NCI-H1417 treated with DMSO at 0.1 percent for 48 hours (cell line): ENCODE measurements at places on chromosomes 5 and 9.

DNA sequence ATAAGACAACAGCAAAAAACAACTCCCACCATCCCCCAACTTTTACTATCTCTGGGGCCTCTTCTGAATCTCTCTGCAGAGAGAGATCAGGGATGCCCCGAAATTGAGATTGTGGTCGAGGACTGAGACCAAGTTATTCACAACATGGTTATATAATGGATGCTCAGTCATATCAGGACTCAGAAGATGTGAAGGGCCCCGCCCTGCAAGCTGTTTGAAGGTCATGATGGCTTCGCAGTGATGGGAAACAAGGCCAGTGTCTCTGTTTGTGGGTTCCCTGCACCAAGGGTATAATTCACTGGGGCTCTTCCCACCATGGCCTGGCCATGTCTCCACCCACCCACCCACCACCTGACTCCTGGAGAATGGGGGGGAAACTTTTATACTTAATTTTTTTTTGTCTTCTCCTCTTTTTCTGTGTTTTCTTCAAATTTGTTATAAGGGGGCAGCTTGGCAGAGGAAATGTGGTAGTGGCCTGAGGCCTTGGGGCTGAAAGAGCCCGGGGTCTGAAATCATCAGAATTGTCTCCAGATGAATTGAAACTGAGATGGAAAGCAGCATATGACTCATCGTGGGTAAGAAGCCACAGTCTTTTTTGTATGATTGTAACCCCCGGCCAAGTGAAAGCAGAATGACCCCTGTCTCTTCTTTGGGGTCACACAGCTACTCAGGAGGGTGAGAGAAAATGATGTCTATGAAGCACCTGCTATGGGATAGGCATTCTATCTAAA lies 15.0 kb upstream of the TEX48 start:
- no peak for DNase-seq

- no peak for DNase-seq
Measured at GRCh38 chr9:90909747-90910283, 108.2 kb downstream of the SYK start.

DNA sequence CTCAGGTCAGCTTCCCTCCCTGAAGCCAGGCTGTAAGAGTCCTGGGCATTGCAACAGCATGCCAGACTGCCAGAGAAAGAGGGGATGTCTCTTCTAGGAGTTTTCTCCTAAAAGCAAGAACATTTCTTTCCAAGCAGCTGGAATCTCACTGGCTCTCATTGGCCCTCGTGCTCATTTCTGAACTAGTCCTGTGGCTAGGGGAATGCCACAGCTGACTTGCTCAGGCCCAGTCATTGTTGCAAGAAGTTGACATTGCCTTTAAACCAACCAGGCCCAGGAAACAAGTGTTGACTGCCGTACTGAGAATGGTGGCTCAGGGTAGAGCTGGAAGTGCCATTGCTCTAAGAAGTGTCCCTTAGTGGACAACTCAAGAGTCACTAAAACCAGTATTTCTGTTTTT lies 15.0 kb upstream of the CEP120 start:
- DNase-seq: no peak

DNA sequence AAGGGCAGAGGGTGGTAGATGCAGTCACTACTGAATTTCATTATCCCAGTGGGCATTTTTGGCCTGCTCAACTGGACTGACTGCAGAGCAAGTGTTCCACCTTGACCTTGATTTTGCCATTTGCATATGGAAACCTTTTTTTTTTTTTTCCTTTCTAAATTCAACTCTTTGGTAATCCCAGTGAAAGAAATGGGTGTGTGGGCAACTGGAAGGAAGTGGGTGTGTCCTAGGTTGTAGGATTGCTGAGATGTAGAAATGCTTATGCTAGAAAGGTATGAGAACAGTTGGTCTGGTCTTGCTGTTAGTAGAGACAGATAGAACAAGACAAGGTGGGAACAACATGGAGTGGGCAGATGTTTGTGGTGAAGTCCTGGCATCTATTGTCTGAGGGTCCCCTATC lies 7.8 kb upstream of the IL12B start:
- no peak for DNase-seq

GRCh38 chr9:83027153-83027891 lies 35.6 kb downstream of the RASEF start:
- DNase-seq: no peak

- no peak for DNase-seq
Measured at GRCh38 chr5:10660720-10661387, 97.0 kb downstream of the ANKRD33B start.

DNA sequence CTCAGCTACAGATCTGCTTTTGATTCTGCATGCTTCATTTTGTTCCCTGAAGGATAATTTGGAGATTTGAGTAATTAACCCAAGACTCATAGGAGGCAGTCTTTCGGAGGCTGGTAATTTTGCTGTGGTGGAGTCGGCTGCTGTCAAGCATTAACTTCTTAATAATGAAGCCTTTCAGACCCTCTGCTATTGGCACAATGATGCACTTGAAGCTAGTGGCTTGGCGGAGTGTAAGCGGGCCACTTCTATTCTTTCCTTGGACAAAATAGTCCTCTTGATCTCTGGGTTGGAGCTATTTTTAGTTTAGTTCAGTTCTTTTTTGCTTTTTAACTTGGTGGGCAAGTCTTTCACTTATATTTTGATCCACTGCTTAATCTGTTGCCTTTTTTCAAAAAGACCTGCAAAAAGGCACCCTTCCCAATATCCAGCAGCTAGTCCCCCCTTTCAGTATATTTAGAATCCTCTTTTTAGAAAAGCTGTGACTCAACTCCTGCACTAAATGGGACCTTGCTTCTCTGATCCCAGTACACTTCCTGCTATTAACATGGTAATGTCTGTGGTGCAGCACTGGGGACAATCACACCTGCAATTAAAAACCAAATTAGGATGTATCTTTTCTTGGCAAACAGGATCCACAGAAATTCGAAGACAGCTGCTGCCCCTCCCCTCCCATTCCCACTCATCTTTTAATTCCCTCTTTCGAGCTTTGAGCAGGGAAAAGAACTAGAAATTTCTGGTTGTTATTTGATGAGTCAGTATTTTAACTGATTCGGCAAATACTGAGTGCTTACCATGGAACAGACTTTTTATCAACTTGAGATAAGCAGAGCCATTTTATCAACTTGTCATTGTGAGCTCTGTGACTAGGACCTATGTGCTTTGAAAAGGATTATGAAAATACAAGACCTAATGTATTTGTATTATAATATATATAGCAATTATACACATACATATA lies 169.4 kb upstream of the ANKRD55 start:
- DNase-seq: no peak

- DNase-seq: no peak
Measured at GRCh38 chr9:5798581-5798980, 34.3 kb downstream of the ERMP1 start.

DNA sequence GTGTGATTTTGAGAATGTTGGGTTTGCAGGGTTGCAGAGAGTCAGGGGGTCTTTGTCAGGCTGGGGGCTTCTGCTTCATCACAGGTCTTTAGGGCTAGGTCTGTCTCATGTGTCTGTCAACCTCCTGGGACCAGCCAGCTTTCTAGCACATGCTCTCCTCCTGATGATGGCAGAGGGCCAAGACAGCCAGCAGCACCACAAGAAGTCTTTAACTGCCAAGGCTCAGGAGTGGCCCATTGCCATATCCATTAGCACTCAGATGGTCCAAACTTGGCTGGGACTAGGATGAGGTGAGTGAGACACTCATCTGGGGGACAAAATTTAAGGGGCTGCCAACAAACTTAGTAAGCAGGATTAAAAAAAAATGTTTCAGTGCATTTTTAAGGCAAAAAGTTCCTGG lies 384.2 kb upstream of the CDH10 start:
- DNase-seq: no peak

- DNase-seq: no peak
Measured at GRCh38 chr5:50934343-50934742, 267.9 kb downstream of the PARP8 start.

GRCh38 chr9:121557581-121558447 lies 58.2 kb upstream of the GGTA1 start:
- no peak for DNase-seq

DNA sequence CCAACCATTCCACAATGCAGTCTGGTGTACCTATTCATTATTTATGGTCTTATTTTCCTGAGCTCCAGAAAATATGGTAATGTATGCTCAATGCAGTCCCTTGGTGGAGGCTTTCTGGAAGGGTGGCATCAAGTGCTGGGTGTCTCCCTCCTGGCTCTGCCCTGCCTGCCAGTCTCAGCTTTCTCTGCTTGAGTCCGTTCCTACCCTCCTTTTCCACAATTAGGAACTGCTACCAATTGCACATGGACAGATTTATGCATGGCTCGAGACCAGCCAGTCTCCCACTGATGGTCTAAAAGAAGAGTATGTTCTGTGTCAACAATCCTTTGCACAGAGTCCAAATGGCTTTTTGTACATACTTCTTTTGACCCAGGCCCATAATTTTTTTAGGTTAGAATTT lies 189.8 kb downstream of the TLE1 start:
- no peak for DNase-seq

DNA sequence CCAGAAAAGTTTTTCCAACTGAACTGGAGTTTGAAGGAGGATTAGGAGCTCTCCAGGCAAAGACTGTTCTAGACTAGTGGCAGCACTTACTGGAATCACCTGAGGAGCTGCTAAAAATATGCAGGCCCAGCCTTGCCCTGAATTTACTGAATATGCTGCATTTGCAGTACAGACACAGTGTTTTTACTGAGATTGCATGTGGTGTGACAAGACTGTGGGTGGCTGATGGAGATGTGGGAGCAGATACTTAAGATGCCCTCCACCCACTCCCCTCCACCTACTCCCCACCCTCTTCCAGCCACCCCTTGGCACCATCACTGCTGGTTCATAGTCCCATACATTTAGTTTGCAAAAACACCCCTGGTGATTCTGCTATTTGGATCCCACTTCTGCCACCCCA lies 64.1 kb upstream of the HRH2 start:
- DNase-seq: no peak

DNA sequence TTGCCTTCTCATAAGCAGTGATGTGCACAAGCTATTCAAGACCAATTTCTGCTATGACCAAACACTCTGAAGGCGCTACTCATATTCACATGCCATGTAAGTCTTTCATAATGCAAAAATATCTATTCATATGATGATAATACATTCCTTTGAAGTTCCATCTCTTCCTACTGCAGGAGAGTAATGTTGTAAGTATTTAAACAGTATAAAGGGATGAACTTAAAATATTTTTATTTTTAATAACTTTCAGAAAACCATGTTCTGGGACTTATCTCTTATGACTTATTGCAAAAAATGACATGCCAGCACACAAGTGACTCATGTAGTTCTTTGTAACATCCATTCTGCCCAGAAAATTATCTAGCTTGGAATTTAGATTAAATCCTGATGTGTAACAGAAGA lies 376.4 kb downstream of the KCTD16 start:
- DNase-seq: no peak

DNA sequence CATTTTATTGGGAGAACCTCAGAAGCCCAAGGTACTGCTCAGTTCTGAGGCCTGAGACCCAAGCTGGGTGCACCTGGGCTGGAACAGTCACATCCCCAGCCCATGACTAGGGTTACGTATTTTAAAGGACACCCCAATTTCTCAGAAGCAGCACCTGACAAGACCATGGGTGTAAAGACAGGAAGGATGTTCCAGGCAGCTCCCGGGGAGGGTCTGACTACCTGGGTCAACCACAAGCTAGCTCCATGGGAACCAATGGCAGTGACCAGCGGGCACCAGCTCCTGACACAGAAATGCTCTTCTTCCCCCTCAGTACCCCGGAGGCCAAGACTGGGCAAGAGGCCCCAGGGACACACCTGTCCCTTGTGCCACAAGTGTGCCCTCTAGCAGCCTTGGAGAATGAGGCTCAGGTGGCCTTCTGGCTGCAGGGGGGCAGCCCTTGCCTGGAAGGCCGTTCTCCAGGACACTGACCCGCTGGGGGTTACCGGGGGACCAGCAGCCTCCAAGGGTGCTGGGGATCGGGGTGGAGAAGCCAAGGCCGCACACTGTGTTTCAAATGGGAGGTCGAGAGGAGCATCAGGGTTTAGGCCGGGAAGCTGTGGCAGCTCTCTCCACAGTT lies 52.6 kb downstream of the IPPK start:
- no peak for DNase-seq

GRCh38 chr5:132007399-132008162 lies 3.9 kb downstream of the ACSL6 start:
- DNase-seq: no peak

GRCh38 chr9:34518896-34519295 lies 3.9 kb downstream of the ENHO start:
- no peak for DNase-seq

GRCh38 chr5:53256746-53257145 lies 147.2 kb upstream of the MOCS2 start:
- no peak for DNase-seq

DNA sequence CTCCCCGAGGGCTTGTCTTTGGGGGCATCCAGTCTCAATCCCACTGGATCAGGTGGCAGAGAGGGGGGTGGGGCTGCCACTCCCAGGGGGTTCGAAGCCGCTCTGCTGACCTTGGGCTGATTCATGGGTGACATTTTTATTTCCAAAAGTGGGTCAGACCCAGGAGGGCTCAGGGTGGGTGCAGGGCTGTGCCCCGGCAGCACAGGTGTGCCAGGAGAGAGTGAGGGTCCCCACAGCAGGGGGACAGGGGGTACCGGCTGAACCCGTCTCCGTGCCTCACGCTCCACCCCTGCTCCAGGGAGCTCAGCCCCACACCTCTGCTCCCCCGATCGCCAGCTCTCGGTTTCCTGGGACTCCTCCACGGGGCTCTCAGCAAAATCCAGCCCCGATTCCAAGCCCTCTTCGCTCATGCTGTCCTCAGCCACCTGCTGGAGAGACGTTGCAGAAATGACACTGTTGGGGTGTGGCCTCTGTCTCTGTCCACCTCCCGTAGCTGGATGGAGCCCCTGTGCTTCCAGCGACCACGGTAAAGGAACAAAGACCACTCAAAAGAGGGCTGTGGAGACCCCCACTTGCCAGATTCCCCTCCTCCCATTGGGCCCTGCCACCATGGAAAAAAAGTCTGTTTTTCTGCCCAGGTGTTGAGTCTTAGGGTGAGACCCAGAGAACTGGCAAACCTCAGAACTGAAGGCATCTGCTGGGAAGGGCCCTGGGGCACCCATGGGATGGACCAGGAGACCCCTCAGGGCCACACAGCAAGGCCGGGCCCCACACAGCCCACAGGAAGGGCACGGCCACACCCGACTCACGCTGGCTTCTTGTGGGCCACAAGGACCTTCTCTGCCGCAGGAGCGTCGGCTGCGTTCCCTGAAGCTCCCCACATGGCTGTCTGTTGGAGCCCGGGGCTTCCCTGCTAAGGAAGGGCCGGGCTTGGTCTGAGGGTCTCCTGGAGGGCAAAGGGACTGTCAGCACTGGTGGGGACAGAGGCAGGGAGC lies 10.6 kb upstream of the QSOX2 start:
- DNase-seq: no peak

- no peak for DNase-seq
Measured at GRCh38 chr9:136665111-136665703, 2.5 kb downstream of the EGFL7 start.

DNA sequence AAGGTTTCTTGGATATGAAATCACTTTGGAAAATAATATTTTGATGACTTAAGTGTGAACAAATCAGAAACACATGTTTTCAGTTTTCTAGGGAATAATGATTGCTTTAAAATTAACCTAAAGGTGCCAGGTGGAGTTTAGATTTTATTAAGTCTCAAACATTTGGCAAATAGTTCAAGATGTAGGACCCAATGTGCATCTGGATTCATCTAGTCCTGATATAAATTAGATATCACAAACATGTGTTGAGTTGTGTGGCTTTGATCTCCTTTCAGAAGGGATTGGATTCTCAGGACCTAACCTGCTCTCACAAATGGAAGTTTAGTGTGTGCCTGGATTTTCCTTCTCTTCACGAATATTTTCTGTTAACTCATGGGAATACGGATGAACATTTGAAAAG lies 291.4 kb upstream of the ISL1 start:
- DNase-seq: no peak

- DNase-seq: no peak
Measured at GRCh38 chr5:40774623-40775022, 18.9 kb upstream of the TTC33 start.
